ENCODE measurements at places on chromosomes 3 and 15.

- ATAC-seq: no peak
Measured at GRCh38 chr15:22966321-22967083, 13.7 kb downstream of the CYFIP1 start.

DNA sequence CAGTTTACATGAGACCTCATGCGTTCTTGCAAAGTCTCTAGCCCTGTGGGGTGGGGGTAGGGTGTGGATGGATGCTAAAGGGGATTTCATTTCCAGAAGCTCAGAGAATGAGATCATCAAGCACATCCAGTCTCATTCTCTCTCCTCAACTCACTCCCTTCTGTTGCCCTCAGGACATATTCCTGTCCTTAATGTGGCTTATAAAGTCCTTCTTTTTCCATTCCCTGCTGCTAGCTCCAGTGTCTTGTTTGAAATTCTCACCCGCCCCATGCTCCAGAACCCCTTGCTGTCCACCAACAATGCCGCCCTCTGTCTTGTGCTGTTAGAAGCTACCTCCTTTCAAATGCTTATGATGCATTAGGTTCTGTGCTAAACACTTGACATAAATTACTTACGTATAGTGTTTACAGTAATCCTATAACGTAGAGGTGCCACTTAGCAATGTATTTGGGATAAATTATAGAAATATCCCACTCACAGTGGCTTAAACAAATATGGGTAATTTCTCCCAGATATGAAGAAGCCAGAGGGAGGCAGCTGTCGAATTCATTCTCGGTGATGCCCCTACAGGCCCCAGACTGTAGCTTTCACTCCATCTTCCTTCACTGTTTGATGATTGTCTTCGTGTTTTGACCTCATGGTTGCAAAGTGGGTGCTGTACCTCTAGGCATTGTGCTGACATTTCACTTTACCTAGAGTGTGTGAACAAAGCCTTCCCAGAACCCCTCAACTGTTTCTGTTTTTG lies 273.1 kb upstream of the TBL1XR1 start:
- ATAC-seq: no peak

DNA sequence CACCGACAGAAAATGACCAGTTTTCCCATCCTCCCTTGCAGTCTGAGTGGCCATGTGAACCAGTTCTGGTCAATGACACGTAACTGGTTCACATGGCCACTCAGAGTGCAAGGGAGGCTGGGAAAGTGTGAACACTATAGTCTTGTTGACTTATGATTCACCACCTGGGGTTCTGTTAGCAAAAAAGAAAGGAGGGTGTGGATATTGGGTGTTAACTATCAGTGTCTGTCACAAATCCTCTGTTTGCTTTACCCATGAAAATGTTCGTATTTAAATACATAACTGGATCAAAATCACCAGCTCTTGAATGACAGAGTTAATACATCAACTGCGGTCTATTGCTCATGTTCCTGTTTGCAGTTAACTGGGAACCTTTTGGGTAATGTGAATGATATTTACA lies 92.3 kb downstream of the ADAMTSL3 start:
- no peak for ATAC-seq

DNA sequence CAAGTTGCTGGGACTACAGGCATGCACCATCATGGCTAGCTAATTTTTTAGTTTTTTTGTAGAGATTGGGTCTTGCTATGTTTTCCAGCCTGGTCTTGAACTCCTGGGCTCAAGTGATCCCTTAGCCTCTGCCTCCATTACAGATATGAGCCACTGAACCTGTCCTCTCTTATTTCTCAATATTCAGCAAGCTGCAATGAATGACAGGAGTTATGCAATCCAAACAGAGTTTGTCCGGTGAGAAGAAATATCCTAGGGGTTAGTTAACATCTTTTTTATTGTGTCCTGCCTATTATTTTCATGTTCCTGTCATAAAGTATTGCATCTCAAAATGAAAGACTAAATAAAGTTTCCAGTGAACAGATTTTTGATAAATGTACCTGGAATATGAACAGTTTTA lies 1161.4 kb downstream of the OTOL1 start:
- no peak for ATAC-seq

- ATAC-seq: peak; percentile 90
Measured at GRCh38 chr3:197394464-197395321, 96.3 kb upstream of the DLG1 start.

Measured in SK-N-SH treated with all-trans-retinoic acid at 6 μM for 48 hours (cell line).